ENCODE measurements at places on chromosomes 5 and 9.

DNA sequence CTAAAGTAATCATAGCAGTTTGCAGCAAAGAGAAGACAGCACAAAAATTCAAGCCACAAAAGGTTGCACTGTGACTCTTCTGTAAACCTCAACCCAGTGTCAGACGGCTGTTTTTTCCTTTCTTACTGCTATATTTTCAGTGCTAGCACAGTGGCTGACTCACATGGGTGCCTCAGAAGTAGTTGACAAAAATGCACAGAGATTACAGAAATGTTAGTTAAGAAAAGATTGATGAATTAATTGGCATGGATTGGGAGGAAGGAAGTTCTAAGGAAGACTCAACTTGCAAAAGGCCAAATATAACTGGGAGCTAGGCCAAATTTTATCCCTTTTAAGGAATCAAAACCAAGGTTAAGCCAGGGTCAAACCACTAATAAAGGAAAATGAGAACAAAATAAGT, 43.7 kb upstream of the ITGA1 start:
- DNase-seq, result no peak

- no peak for DNase-seq
Observed at GRCh38 chr9:19969721-19970120, 180.9 kb upstream of the SLC24A2 start.

GRCh38 chr9:96122282-96122681, 179.7 kb downstream of the HSD17B3 start:
- no peak for DNase-seq

GRCh38 chr5:142206801-142207200, 98.2 kb downstream of the NDFIP1 start:
- DNase-seq, result no peak

GRCh38 chr5:164868761-164869160, 1363.3 kb downstream of the MAT2B start:
- no peak for DNase-seq

DNA sequence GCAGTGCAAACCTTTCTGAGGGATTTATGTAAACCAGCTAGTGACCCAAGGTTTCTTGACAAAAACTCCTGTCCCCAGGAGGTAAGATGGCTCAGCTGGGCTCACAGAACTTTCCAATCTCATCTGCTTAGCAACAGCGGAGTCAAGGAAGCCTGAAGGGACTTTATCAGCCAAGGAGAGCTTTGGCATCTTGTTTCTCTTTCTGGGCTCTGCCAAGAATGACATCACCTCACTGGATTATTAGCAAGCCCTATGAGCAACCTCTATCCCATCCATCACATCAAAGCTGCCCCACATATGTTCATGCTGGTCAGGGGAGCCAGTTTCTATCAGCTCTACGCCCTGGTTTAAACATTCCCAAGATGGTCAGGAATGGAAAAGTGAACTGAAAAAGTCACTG, 461.3 kb downstream of the ENC1 start:
- no peak for DNase-seq

GRCh38 chr5:13278148-13278547, 666.3 kb downstream of the DNAH5 start:
- DNase-seq, result no peak

DNA sequence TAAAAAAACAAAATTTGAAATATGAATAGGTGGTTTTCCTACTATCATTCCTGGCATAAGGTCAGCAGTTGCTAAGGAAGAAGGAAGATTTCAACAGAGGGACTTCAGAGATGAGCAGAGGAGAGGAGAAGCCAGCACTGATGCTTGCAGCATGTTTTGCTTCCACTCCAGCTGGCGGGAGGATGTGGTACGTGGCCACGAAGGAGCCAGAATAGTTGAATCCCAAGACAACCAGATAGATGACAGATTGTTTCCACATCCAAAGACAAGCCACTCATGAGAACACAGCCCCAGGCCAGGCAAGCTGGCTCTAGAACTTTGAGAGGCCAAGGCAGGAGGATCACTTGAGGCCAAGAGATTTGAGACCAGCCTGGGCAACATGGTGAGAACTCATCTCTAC, 15.1 kb downstream of the TIMD4 start:
- no peak for DNase-seq

DNA sequence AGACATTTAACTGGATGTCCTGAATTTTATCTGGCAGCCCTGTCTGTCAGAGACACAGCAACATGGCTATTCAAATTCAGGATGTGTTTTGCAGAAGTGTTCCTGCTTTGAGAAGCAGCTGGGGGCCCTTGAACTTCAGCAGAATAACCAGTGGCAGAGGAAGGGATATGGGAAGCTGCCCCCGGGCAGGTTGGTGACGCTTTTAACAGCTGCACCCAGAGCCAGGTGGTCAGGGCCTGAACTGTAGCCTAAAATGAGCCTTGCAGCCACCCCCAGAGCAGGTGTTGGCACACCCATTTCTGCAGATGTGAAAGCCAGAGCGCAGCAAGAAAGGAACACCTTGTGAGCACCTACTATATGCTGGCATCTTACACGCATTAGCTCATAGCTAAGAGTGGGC, 128.7 kb upstream of the BOD1 start:
- no peak for DNase-seq

DNA sequence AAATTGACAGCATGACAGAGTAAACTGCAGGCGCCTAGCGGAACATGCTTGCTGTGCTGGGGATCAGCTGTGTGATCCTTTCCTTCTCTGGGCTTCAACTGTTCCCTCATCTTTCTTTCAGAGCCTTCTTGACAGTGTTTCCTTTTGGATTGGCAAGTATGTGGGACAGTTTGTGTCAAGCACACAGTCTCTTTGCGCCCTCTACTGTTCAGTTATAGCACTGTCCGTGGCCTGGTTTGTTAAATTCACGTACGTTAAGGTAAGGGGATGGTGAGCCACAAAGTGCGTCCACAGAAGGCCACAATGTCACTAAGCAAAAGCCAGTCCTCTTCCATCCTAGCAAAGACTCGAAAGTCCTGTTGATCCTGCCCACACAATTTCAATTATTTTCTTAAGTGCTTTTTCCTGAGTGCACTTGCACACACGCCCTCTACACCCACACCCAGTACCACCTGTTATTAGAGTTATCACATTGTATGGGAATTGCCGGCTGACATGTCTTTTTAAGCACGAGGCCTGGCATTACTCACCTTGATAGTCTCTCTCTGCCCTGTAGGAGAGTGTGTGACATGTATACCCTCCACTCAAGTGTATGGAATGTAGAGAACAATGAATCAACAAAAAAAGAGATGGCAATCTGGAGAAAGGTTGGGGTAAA, 22.5 kb upstream of the PTPN3 start:
- DNase-seq, result no peak

GRCh38 chr5:158473016-158473635, 614.2 kb upstream of the CLINT1 start:
- DNase-seq, result no peak

GRCh38 chr5:14211818-14212803, 69.0 kb downstream of the TRIO start:
- no peak for DNase-seq

DNA sequence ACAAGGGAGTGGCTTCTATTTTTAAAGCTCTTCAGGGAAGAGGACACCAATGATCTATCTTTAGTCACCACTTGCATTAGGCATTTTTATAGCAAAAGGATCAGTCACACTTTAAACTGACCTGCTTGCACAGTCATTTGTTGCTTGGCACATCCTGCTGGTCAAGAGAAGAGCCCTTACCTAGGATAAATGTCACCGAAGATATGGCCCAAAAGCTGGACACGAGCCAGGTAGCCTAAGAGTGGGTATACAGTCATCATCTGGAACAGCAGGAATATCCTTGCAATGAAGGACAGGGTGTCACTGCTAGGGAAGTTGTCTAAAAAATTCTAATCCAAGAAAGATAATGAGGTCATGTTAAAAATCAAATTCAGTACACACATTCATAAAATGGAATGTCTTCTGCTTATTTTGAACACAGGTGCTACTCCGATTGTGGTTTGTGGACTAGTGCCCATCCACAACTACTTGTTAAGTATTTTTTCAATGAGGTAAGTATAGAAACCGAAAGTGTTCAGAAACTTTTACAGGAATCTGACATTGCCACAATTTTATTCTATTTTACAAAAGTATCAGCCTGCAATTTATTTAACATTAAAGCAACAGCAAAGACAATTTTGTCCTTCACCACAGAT, 78.4 kb downstream of the SLC38A9 start:
- DNase-seq, result no peak

DNA sequence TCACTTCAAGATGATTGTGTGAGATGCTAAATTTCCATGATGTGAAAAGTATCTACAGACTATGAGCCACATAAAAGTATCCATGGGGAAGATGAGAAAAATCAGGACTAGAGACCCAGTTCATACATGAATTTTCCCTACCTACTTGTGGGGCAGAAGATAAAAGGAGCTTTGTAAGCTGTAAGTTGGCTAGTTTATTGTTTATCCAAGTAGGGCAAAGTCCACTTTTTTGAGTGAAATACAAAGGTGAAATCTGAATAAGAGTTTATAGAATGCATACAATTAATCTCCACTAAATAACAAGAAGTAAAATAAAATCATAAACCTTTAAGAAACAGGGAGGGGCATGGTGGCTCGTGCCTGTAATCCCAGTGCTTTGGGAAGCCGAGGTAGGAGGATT, 160.4 kb downstream of the ELAVL2 start:
- no peak for DNase-seq

- no peak for DNase-seq
Observed at GRCh38 chr9:19926774-19927173, 137.9 kb upstream of the SLC24A2 start.

DNA sequence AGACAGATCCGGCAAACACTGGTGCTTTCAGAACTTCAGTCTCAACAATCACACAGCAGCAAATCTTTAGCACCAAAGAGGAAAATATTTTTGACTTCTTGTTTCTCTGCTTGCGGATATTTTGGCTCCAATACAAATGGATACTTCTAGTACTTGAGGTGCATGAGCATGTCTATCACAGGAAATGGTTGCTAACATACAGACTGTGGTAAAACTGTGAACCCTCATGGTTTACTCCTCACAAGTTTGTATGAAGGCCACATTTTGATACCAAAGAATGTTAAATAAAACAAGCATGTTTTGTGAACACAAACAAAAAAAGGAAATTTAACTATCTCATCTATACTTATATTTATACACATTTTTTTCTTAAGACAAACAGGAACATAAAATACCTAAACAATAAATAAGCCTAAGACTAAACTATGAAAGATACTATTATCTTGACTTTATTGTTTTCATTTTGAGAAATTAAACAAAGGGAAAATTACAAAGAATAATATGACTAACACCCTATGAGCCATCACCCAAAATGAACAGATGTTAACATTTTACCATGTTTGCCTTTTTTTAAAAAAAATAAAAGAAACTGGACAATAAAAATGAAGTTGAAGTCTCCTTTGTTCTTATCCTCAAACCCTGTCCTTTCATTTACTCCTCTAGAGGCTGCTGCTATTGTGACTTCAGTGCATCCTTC, 135.0 kb upstream of the LHFPL2 start:
- DNase-seq, result no peak

GRCh38 chr9:37471942-37472684, 6.9 kb upstream of the ZBTB5 start:
- no peak for DNase-seq

DNA sequence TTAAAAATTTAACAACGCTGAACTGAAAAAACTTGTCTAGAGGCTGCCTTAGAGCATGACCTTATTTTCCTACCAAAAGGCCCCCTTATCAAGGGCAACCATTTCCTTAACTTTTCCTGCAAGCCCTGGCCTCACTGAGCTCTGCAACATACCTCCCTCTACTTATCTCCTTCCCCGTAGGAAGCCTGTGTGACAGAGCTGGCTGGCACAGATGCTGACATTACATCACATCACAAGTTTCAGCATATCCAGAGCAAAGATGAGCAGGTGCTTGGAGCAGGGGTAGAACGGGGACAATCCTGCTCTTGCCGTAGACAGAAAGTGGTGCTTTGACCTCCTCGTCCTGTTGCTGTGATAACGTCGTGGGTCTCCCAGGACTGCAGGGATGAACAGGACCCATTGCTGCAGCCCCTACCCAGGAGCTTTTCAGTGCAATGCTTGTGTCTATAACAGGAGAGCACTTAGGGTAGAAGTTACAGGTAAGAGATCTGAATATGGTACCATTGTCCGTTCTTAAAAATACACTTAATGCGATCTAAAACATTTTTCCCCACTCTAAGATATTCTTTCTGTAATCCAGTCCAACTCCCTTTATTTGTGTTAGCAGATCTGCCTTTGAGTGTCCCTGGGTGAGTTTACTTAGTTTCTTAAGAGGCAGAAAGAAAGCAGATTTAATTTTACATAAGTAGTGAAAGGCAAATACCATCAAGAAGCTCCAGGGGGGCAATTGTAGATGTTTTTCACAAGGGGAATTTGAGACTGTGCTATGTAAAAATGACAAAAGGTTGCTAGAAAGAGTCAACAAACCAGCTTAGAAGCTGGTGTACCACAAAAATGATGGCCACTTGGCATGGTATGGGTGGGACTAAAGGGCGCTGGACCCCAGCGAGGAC, 101.9 kb upstream of the EFNA5 start:
- no peak for DNase-seq

GRCh38 chr9:136614372-136614922, 48.3 kb upstream of the EGFL7 start:
- no peak for DNase-seq

DNA sequence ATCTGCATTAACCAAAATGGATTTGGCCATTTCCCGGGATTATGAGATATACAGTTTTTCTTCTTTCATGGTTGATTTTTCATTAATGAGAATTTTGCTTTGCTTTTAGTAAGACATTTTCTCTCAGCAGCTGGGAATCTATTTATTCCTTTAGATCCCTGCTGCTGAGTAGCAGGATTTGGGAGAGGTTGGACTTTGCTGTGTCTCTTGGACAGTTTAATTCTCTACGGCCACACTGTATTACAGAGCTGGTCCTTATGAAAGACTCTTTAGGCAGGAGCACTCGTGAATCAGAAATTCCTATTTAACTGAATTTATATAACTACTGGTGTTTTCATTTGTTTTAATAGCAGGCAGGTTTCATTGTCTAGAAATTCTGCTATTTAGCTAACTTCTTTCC, 1.6 kb downstream of the UNC13B start:
- no peak for DNase-seq

DNA sequence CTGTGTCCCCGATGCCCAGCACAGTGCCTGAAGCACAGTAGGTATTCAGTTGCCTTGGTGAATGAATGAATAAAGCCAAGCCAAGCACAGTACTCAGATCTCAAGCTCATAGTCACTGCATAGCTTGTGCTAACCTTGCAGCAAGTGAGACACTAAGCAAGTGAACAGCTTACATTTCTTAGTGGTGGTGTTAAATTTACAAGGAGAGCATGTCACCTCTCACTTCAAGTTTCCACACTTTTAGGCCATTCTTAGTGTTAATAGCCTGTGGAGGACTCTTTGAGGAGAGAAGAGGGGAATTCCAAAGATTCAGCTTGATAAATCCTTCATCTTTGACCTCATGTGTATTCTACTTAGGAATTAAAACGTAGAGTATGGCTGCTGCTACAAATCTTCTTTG, 104.7 kb downstream of the C9orf152 start:
- no peak for DNase-seq

Measured in activated T-helper 9 cell treated with anti-CD3 and anti-CD28 coated beads, Interleukin-2, amount 50 U/mL, for 16 hours (primary cell).